ENCODE measurements at places on chromosomes 7 and 10. TPM values are rescaled to one million over a fixed set of nuclear protein-coding genes. Genes with fewer than 3 reads are reported as not detected.

Gene NEBL
- 0.33 TPM for total RNA-seq

Gene OR2A12
- total RNA-seq, result not detected

Gene CDC14C
- total RNA-seq, result 0.17 TPM

Gene GOLGA7B
- not detected for total RNA-seq

Gene SPDYE1
- under 0.01 TPM for total RNA-seq

Gene ZWINT
- 10.9 TPM for total RNA-seq

Gene CALHM3
- total RNA-seq, result not detected

Gene CYP26A1
- not detected for total RNA-seq

Gene FAM25A
- total RNA-seq, result not detected

Gene C10orf67
- total RNA-seq, result under 0.01 TPM

- H3K36me3 ChIP-seq, result no peaks in the 10 kb centered on the region
- H3K27ac ChIP-seq, result peak overlapping the region; percentile 58
- H3K4me1 ChIP-seq, result peaks cover 3% of the 10 kb centered on the region
- H3K27me3 ChIP-seq, result no peaks in the 10 kb centered on the region
- peak; percentile 80 for DNase-seq
These were observed 47.2 kb downstream of the APBB1IP start for GRCh38 chr10:26485150-26485941.

DNA sequence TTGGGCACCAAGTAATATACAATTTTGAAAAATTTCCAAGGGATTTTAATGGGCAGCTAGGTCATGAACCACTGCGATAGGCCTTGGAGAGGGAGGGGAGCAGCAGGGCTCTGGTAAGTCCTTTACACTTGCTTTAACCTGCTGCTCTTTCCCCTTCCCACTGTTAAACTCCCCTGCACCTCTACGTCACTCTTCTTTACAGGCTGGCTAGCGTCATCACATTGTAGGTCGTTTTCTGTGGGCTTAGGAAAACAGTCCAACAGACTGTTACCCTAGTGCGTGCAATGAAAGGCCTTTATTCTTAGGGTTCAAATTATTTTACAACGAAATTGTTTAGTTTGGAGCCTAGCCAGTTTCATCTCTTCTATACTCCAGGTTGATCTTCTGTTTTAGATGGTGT is 235.7 kb downstream of the AUTS2 start:
- no peak overlapping the region for H3K4me3 ChIP-seq
- no peak overlapping the region for H3K27ac ChIP-seq
- H3K4me1 ChIP-seq, result no peaks in the 10 kb centered on the region
- H3K36me3 ChIP-seq, result no peaks in the 10 kb centered on the region
- H3K27me3 ChIP-seq, result no peaks in the 10 kb centered on the region

DNA sequence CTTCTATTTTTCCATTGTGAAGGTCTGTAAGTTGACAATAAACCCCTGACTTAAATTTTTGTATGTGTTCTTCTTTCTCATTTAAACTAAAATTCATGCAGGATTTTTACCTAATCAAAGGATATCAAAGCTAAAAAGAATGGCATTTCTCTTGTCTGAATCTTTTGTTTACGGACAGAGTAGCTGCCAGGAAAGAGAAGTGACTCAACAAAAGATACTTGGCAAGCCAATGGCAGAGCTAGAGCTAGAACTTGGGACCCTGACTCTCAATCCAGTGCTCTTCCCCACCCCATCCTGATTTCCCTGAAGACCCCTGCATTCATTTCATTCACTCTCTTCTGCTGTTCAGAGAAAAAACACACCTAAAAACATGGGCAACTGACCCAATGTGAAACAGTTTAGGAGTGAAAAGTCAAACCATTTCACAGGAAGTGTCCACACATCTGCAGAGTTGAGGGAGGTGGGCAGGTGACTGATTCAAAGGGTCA is 40.2 kb upstream of the PDLIM1 start:
- H3K4me3 ChIP-seq, result no peak overlapping the region
- H3K27me3 ChIP-seq, result no peaks in the 10 kb centered on the region
- H3K4me1 ChIP-seq, result peaks cover 18% of the 10 kb centered on the region
- peak; percentile 44 for DNase-seq
- H3K27ac ChIP-seq, result no peak overlapping the region
- no peaks in the 10 kb centered on the region for H3K36me3 ChIP-seq

GRCh38 chr10:121091961-121092719 is 241.0 kb downstream of the WDR11 start:
- H3K27me3 ChIP-seq, result no peaks in the 10 kb centered on the region
- peak; percentile 43 for DNase-seq
- H3K36me3 ChIP-seq, result no peaks in the 10 kb centered on the region
- no peak overlapping the region for H3K4me3 ChIP-seq
- H3K27ac ChIP-seq, result no peak overlapping the region

DNA sequence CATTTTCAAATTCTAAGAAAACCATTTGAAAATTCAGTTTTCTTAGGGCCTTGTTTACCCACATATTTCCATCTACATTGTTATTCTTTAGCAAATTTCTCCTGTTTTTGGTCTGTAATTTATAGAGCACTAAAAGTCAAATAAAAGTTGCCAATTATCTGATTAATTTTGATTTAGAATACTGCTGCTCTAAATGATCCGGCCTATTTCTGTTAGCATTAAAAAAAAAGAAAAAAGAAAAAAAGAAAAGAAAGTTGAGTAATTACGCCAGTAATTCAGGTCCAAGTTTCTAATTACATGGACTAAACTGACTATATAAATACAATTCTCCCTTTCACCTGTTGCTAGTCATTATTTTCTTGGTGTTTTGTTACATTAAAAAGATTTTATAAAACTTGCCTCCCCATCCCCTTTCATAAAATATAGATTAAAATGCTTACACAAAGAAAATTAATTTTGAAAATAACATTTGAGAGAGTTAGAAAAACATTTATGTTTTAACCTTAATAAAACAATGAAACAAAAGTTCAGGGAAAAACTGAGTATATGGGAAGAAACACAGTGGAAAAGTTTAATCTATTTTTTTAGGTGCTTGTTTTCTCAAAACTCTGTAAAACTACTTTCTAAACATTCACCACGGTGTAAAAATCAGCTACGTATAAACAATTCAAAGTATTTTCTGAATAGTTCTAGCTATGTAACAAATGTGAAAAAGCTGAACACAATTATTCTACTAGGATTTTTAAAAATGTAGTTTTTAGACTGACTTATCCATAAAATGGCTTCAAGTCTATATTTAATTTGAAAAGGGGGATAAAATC is 6.8 kb upstream of the COMMD3 start:
- no peak for DNase-seq
- H3K36me3 ChIP-seq, result no peaks in the 10 kb centered on the region
- no peaks in the 10 kb centered on the region for H3K27me3 ChIP-seq
- H3K4me1 ChIP-seq, result peaks cover 2% of the 10 kb centered on the region

DNA sequence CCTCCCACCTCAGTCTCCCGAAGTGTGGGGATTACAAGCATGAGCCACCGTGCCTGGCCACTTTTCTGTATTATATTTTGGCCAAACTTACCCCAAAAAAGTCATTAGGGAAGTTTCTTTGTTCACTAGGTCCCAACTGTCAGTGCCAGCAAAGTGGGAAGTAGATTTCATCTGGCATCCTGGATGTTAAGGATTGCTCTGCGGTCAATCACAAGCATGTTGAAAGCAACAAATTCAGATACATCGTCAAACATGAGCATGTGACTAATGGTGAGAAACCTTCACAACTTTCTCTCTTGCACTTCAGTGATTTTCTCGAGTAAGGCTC is 14.3 kb upstream of the LRRC17 start:
- no peaks in the 10 kb centered on the region for H3K27me3 ChIP-seq
- no peak overlapping the region for H3K4me3 ChIP-seq
- DNase-seq, result no peak
- peaks cover 2% of the 10 kb centered on the region for H3K4me1 ChIP-seq

DNA sequence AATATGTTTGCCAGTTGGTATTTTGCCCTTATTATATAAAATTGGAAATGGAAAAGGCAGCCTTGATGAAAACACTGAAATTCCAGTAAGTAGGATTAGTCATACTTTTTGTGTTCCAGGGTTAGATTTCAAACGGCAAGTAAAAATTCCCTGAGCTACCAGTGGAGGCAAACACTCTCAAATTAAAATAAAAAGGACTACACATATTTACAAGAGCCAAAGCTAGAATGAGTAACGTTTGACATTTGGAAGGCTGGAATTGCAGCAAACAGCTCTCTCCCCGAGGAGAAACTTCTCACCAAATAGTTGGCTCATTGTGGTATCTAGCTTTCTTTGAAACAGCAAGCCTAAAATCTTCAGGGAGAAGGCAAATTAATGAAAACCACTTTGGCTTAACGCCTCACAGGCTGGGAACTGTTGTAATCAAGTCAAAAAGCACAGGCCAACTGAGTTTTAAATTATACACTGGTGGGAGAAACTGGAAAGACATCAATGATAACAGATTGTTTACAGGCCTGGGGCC is 288.4 kb downstream of the SNX13 start:
- no peaks in the 10 kb centered on the region for H3K27me3 ChIP-seq
- H3K4me1 ChIP-seq, result peaks cover 8% of the 10 kb centered on the region
- H3K4me3 ChIP-seq, result no peak overlapping the region
- H3K36me3 ChIP-seq, result no peaks in the 10 kb centered on the region

GRCh38 chr10:68139448-68140272 is 30.4 kb downstream of the MYPN start:
- no peaks in the 10 kb centered on the region for H3K36me3 ChIP-seq
- DNase-seq, result peak; percentile 47
- H3K27me3 ChIP-seq, result no peaks in the 10 kb centered on the region
- H3K4me1 ChIP-seq, result peaks cover 20% of the 10 kb centered on the region
- no peak overlapping the region for H3K4me3 ChIP-seq

DNA sequence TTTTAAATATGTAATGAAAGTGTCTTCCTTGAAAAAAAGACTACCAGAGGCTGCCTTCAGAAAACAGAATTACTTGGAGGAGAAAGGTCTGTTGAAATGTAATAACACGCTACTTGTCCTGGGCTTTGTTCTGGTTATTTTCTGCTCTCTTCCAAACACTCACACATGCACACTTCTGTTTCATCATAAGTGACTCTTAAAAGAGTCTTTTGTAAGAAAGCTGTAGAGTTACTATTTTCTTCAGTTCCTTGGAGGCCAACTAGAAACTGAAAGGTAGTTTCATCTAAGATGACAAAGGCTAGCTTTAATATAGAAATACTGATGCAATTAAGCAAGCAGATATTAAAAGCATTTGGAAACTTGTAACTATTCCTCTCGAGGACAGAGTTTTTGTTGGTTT is 39.1 kb downstream of the TASOR2 start:
- no peak for DNase-seq
- peaks cover 2% of the 10 kb centered on the region for H3K36me3 ChIP-seq
- H3K27ac ChIP-seq, result no peak overlapping the region
- no peaks in the 10 kb centered on the region for H3K4me1 ChIP-seq
- H3K27me3 ChIP-seq, result no peaks in the 10 kb centered on the region
- no peak overlapping the region for H3K4me3 ChIP-seq

- H3K4me3 ChIP-seq, result no peak overlapping the region
- no peaks in the 10 kb centered on the region for H3K36me3 ChIP-seq
- H3K4me1 ChIP-seq, result no peaks in the 10 kb centered on the region
- H3K27ac ChIP-seq, result no peak overlapping the region
- DNase-seq, result no peak
These were observed 84.2 kb upstream of the DIP2C start for GRCh38 chr10:773562-774161.

DNA sequence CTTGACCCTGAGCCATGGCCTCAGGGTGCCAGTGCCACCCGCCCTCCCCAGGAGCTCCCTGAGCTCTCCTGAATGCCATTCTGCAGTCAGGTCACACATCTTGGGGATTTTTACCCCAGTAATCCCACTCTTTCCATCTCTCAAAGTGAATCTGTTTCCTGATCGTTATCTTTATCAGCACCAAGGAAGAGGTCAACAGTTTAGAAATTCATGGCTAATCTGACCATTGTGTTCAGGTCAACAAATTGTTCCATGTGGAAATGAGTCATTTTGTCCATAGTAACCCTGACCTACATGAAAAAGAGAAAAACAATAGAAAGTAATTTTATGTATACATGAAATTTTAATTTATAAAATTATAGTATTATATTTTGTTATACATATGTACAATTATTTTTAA is 28.8 kb upstream of the ZNF488 start:
- no peak overlapping the region for H3K27ac ChIP-seq
- DNase-seq, result no peak
- H3K4me1 ChIP-seq, result no peaks in the 10 kb centered on the region
- H3K4me3 ChIP-seq, result no peak overlapping the region

- H3K36me3 ChIP-seq, result no peaks in the 10 kb centered on the region
- H3K4me1 ChIP-seq, result peaks cover 6% of the 10 kb centered on the region
- H3K27me3 ChIP-seq, result no peaks in the 10 kb centered on the region
- no peak overlapping the region for H3K4me3 ChIP-seq
- no peak overlapping the region for H3K27ac ChIP-seq
These were observed 11.8 kb upstream of the MAP3K8 start for GRCh38 chr10:30422151-30422695.

DNA sequence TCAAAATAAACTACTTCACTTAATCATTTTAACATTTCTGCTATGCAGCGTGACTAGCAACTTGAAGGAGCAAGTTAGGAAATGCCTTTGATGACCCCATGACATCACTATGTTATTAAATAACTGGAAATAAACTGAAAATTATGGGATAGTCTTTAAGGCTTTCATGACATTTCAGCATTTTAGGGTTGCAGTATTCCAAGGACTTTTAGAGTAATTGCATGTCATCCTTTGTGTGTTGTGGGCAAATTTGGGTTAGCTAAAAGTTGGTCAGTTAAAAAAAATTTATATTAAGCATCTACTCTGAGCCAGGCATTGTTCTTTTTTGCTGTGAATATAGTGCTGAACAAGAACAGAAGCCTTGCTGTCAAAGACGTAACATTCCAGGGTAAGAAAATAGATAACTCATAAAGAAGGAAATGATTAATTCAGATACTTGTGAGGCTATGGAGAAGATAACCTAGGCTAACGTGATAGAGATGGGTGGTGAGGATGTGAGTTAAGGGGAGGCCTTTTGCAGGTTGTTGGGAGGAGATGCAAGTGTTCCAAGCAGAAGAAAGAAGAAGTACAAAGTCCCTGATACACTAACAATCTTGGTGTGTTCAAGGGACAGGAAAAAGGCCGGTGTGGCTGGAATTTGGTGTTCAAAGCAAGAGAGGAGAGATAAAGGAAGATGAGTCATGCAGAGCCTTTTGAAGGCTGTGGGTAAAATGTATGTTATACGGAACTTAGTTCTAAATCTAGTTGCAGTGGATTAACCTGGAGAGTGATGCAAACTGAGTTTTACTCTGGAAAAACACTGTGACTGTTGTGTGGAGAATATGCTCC is 610.2 kb downstream of the AUTS2 start:
- no peak overlapping the region for H3K4me3 ChIP-seq
- no peak overlapping the region for H3K27ac ChIP-seq
- no peaks in the 10 kb centered on the region for H3K4me1 ChIP-seq

- DNase-seq, result peak; percentile 34
- no peak overlapping the region for H3K27ac ChIP-seq
- no peaks in the 10 kb centered on the region for H3K27me3 ChIP-seq
- no peak overlapping the region for H3K4me3 ChIP-seq
- no peaks in the 10 kb centered on the region for H3K36me3 ChIP-seq
These were observed 20.4 kb upstream of the INSYN2A start for GRCh38 chr10:127216786-127217185.

Data from fibroblast of lung (primary cell).